ENCODE measurements at places on chromosomes 11 and 22.

GRCh38 chr11:110430267-110431050 lies 711 bp downstream of the FDX1 start:
- DNase-seq: no peak
- no peaks in the 10 kb centered on the region for H3K27me3 ChIP-seq
- H3K36me3 ChIP-seq: peaks cover 12% of the 10 kb centered on the region
- peak overlapping the region; percentile 98 for H3K4me3 ChIP-seq

GRCh38 chr22:28074526-28074925 lies 155.5 kb upstream of the PITPNB start:
- no peaks in the 10 kb centered on the region for H3K4me1 ChIP-seq
- no peak overlapping the region for H3K27ac ChIP-seq
- no peaks in the 10 kb centered on the region for H3K36me3 ChIP-seq
- no peaks in the 10 kb centered on the region for H3K27me3 ChIP-seq
- DNase-seq: no peak
- no peak overlapping the region for H3K4me3 ChIP-seq

GRCh38 chr22:22552630-22553029 lies 6.4 kb downstream of the PRAME start:
- no peaks in the 10 kb centered on the region for H3K36me3 ChIP-seq
- DNase-seq: no peak
- no peaks in the 10 kb centered on the region for H3K27me3 ChIP-seq
- H3K4me3 ChIP-seq: no peak overlapping the region

GRCh38 chr11:1694064-1694845 lies 2.7 kb upstream of the KRTAP5-6 start:
- peak; percentile 90 for DNase-seq
- H3K36me3 ChIP-seq: no peaks in the 10 kb centered on the region
- no peak overlapping the region for H3K4me3 ChIP-seq
- peak overlapping the region; percentile 61 for H3K27ac ChIP-seq
- peaks cover 41% of the 10 kb centered on the region for H3K27me3 ChIP-seq

DNA sequence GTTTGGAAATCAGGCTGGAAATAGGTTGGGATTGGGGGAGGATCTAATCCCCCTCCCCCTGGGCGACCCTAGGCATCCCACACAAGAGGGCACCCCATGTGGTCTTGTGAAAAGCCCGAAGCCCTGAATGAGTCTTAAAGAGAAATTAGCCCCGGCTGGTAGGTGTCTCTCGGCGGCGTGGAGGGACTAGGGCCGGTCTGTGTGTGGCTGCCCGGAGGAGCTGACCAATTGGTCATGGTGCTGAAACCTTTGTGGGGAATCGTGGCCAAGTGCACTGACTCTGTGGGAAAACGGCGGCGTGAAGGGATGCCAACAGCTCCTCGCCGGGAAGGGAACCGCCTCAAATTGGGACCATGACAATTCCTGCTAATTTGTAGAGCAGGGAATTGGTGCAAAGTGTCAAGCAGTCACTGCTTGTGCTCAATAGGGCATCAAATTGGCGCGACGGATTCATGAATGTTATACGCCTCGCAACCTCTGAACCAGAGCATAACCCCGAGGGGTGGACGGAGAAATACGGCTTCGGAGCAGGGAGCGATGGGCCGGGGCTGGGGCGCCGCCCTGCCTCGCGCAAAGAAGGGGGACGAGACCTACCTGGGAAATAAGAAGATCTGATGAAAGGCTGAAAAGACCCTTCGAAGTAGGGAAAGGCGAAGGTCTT lies 1.5 kb downstream of the DBX1 start:
- H3K4me1 ChIP-seq: peaks cover 42% of the 10 kb centered on the region
- DNase-seq: no peak
- H3K27ac ChIP-seq: peak overlapping the region; percentile 52
- H3K4me3 ChIP-seq: no peak overlapping the region

DNA sequence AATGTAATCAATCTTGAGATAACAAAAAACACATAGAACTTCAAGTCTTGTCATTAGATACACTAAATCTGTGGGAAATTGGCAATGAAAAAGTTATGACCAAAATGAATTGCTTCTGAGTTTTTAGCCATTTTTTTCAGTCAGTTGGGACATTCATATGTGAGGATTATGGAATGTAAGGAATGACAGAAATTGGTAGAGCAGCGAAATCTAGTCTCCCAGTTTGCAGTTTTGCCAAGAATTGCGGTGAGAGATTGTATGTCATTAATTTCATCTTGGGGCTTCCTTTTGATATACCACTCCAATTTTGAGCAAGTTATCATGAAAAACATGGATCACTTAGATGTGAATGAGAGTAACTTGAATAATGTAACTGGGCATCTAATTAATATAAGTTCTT lies 49.9 kb downstream of the SIK2 start:
- H3K36me3 ChIP-seq: peaks cover 12% of the 10 kb centered on the region
- no peak overlapping the region for H3K27ac ChIP-seq

DNA sequence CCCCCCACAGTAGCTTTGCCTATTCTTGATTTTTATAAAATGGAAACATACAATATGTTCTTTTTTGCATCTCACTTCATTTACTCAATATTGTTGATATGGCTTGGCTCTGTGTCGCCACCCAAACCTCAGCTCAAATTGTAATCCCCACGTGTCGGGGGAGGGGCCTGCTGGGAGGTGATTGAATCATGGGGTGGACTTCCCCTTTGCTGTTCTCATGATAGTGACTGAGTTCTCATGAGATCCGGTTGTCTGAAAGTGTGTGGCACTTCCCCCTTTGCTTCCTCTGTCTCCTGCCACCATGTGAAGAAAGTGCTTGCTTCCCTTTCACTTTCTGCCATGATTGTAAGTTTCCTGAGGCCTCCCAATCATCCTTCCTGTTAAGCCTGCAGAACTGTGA lies 431.3 kb downstream of the MN1 start:
- DNase-seq: no peak
- H3K36me3 ChIP-seq: no peaks in the 10 kb centered on the region
- H3K4me3 ChIP-seq: no peak overlapping the region
- no peaks in the 10 kb centered on the region for H3K4me1 ChIP-seq
- no peak overlapping the region for H3K27ac ChIP-seq

GRCh38 chr11:24324211-24324610 lies 172.6 kb upstream of the LUZP2 start:
- H3K4me1 ChIP-seq: no peaks in the 10 kb centered on the region
- no peak for DNase-seq
- H3K36me3 ChIP-seq: no peaks in the 10 kb centered on the region
- no peak overlapping the region for H3K27ac ChIP-seq
- H3K27me3 ChIP-seq: no peaks in the 10 kb centered on the region

DNA sequence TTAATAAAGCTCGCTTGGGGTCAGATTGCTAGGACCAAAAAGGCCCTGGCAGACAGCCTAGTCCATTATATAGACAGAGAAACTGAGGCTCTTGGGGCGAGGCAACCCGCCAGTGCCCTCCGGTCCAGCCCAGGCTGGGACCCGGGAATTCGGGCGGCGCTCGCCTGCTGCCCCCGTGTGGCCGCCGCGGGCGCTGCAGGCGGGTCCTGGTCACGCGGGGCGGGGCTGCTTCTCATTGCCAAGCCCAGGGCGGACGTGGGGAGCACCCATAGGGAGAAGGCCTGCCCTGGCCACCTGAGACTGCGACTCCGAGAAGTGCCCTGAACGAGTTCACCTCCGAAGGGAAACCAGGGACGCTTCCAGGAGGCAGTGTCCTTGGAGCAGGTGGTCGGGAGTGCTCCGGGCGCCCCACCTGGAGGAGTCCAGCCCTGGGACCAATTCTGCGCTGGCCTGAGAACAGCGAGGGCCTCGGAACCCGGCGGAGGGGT lies 36.0 kb upstream of the CSNK1E start:
- H3K4me1 ChIP-seq: no peaks in the 10 kb centered on the region
- H3K4me3 ChIP-seq: no peak overlapping the region
- H3K27me3 ChIP-seq: no peaks in the 10 kb centered on the region
- DNase-seq: peak; percentile 88

- no peak overlapping the region for H3K4me3 ChIP-seq
- DNase-seq: no peak
- peaks cover 18% of the 10 kb centered on the region for H3K27me3 ChIP-seq
- H3K4me1 ChIP-seq: no peaks in the 10 kb centered on the region
- H3K36me3 ChIP-seq: no peaks in the 10 kb centered on the region
Observed at GRCh38 chr11:120556797-120557196, 45.2 kb downstream of the GRIK4 start.

Data from activated T-cell treated with anti-CD3 and anti-CD28 coated beads, Interleukin-2, amount 50 U/mL, for 24 hours (primary cell).